Activated CD8-positive, alpha-beta memory T cell treated with anti-CD3 and anti-CD28 coated beads, Interleukin-2, amount 50 U/mL, for 48 hours (primary cell): ENCODE measurements at places on chromosomes 1 and 21.

- no peak for DNase-seq
Observed at GRCh38 chr1:230858918-230859729, 9.2 kb downstream of the C1orf198 start.

GRCh38 chr1:110356379-110356778, 17.2 kb downstream of the RBM15 start:
- no peak for DNase-seq

DNA sequence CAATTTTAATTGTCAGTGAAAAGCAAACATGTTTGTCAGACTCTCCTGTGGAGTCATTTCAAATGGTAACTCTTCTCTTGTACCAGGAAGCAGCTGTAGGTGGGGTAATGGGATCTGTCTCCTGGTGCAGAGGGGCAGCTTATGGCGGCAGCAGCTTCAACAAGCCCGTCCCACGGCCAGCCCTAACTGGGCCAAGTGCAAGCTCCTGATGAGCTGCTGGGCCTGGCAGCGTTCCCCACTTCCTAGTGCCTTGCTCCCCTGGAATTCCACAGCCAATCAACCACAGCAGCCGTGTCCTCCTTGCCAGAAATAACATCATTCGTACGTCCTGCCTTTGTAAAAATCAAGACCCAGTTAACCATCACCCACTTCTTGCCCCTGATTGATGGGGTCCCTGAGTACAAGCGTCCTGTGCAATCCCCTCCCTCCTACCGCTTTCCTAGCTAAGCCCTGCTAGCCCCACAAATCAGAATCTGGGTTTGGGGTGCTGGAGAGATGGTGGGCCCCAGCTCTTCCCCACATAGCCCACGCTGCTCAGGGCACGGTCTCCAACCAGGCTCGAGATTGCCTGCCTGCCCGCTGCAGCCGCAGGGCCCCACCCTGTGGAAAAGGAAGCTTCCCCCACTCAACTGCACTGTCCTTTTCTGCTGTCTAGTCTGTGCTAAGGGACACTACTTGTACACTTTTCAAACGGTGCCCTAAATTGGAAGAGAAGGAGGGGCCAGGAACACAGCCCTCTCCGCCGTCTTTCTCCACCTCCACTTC, 61.2 kb downstream of the TOR1AIP2 start:
- DNase-seq = no peak

DNA sequence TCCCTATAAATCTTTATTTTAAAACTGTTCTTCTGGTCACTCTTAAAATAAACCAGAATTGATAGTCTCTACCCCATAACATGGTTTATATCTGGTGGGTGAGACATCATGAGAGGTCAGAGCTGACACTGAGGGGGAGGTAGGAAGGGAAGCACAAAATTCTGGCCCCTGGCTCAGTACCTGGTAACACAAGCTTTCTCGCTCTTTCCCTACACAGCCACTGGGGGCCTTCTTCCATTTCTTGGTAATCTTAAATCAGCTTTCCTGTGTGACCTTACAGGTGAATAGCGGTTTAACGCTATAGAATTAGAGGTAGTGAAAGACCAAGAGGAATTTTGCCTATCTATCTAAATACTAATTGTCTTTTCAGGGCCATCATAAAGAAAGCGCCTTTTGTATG, 5.4 kb downstream of the CRNN start:
- no peak for DNase-seq

GRCh38 chr1:96772972-96773371, 51.4 kb downstream of the PTBP2 start:
- no peak for DNase-seq

GRCh38 chr1:108120163-108120562, 80.0 kb downstream of the SLC25A24 start:
- DNase-seq = no peak

- DNase-seq = no peak
Observed at GRCh38 chr1:161199506-161200139, 769 bp upstream of the ADAMTS4 start.

- DNase-seq = no peak
Observed at GRCh38 chr1:154151311-154151710, 3.6 kb downstream of the NUP210L start.

- no peak for DNase-seq
Observed at GRCh38 chr1:193216920-193217319, 30.5 kb upstream of the B3GALT2 start.

- no peak for DNase-seq
Observed at GRCh38 chr21:42440187-42440792, 36.6 kb downstream of the UBASH3A start.

DNA sequence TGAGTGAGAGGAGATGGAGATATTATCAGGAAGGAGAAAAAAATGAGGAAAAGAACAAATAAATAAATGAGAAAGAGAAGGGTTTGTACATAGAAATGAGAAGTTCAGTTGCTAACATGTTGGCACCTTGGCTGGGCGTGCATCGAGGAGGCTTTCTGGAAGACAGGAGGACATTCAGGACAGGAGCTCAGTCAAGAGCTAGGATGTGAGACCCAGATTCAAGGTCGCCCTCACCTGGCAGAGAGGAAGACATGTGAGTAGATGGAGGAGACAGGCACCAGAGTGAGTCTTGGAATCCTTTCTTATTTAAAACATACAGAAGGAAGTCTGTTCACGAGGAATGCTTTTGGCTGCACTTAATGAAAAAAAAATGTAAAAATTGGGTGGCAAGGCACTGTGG, 640.9 kb downstream of the NPHP4 start:
- no peak for DNase-seq

DNA sequence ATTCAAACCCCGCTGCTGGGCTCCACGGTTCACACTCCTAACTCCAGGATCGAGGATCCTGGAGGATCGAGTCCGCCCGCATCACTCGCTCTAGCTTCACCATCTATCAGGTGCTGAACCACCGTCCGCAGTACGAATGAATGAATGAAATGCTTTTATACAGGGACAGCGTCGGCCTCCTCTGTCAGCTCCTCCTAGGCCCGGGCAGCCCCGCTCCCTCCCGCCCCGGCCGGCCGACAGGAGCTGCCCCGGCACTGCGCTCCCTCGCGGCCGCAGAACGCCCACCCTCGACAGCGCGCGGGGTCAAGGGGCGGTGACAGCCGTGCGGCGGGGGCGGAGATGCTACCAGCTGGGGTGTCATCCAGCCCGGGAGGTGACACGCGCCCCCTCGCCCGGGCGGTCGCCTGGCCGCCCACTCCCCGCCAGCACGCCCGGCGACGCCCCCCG, 520 bp downstream of the ZBTB17 start:
- DNase-seq = peak; percentile 90

DNA sequence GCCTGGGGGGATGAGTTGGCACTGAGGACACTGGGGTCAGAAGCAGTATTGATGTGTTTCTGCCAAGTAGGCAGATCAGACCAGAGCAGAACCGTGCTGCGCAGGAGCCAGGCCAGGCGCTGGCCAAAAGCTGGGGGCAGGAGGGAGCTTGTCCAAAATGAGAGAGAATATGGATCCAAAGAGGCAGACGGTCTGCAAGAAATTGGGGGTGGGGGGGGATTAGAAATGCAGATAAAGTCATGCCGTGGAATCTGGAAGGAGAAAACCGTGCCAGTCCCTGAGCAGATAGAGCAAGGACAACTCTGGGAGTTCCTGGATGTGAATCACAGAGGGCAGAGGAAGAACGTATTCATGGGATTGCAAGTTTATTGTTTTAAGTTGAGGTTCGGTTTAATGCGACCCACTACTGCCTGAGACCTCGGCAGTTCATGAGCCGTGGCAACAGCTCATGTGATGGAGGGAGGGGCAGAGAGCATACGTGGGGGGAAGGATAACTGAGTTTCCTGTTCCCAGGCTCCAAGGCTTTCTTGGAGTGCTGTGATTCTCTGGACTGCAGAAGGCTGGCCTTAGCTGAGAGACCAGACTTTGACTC, 224.0 kb downstream of the FGGY start:
- no peak for DNase-seq

GRCh38 chr1:74895411-74895810, 162.5 kb downstream of the TYW3 start:
- DNase-seq = no peak

DNA sequence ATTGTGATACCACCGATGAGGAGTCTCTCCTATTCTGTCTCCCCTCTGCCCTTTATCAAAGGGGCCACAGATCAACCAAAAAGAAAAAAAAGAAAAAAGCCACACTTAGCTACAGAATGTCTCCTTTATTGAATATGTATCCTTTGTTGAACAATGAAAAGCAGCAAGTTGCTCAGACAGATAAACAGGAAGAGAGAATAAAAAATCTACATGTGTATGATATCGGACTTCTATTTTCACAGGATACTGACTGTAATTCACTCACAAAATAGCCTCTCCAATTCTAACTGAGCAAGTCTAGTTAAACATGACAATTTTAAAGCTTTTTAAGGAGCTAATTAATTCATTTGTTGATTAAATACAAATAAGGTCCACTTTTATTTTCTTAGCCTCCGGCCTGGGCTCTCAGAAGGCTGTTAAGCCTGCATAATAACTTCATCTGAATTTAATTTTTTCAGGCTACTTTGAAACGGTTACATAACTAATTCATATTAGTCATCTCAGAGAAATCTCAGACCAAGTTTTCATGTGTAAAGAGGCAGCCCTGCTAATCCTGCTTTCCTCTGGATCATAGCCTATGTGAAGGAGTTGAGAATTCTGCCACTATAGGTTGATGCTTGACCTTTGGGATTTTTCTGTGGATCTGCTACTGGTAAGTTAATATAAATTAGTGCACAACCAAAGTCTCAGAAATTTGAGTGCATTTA, 304.1 kb upstream of the NR5A2 start:
- no peak for DNase-seq

DNA sequence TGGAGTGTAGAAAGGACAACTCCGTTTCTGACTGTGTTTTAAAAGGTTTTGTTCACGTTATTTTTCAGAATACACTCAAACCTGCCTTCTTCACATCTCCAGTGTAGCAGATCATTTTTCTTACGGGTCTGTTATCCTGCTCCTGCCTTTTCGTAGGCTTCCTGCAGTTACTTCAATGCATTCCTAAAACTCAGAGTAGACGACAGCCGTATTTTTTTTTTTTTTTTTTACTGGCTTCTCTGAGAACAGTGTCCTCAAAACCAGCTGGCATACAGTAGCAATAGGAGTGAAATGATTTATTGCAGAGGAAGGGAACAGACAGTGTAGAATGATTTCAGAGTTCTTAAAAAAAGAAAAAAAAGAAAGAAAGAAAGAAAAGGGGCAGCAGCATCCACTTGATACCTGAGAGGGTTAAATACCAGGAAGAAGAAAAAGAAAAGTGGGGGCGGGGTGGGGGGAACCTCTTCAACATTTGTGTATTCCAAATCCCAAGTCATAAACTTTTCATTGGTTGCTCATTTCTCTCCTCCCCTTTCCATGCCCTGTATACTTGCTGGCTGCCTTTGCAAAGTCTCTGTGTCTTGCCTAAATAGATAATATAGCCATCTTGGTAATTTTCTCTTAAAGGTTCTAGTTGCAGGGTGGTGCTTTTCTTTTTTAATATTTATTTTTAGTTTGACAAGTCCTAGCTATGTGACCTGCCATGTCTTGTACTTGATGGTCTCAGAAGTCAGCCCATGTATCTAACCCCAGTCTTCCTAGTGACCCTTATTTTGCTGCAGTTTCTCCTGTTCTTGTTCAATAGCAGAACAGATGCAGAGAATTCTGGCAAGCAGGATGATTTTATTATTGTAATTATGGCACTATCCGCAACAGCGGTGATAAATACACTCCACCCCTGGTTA, 2.8 kb downstream of the TGFB2 start:
- no peak for DNase-seq

- no peak for DNase-seq
Observed at GRCh38 chr21:36783612-36784374, 84.9 kb downstream of the SIM2 start.

DNA sequence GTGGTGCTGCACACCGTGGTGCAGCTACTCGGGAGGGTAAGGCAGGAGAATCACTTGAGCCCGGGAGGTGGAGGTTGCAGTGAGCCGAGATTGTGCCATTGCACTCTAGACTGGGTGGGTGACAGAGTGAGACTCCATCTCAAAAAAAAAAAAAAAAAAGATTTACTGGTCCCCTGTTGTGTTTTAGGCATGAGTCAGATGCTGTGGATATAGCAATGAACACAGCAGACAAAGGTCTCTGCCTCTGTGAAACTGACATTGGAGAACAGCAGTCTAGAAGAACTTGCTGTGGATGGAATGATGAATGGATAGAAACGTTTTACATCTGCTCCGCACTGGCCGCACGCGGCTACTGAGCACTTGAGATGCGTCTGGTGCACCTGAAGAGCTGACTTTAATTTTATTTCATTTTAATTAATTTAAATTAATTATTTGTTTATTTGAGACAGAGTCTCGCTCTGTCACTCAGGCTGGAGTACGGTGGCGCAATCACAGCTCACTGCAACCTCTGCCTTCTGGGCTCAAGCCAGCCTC, 24.5 kb upstream of the EPHA2 start:
- no peak for DNase-seq

GRCh38 chr1:9559673-9560072, 20.4 kb downstream of the SLC25A33 start:
- DNase-seq = no peak

DNA sequence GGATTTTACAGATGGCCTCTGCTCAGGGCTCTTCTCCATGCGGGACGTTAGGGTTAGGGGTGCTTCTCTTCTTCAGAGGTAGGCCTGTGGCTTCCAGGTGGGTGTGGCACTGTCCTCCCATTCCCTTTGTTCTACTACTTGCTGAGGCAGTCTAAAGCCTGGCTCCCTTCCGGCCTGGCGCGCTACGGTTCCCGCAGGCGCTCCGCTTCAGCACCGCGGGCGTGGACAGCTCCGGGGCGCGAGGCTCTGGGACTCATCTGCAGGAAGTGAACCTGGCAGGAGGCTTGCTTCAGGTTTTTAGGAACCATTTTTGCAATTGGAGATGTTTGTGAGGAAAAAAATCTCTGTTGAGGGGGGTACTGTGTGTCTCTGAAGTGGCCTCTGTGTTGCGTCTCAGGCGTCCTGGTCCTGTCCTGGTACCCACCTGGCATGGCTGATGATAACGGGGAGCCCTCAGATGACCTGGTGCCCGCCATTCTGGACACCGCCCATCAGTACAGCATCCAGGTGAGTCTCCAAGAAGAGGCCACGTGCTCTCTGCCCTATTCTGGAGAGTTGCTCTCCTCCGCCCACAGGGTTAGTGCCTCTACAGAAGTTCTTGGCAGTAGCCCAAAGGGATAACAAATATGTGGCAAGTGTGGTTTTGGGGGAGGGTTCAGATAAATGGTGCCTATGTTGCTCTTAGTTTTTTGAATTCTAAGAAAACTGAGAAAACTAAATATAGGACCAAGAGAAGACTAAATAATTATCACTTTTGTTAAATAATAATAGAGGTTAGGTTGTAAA, 1.9 kb downstream of the MANEAL start:
- peak; percentile 82 for DNase-seq
